Thoracic aorta (tissue), 2 donors: ENCODE measurements at places on chromosomes 7 and 10.

GRCh38 chr7:37494926-37495325, 46.3 kb upstream of the ELMO1 start:
- no peak for DNase-seq

GRCh38 chr10:92699193-92699517, 9.4 kb downstream of the HHEX start:
- DNase-seq: no peak

GRCh38 chr10:7399533-7399932, 11.3 kb downstream of the SFMBT2 start:
- DNase-seq: no peak

- DNase-seq: no peak
Observed at GRCh38 chr10:60298408-60299389, 91.0 kb downstream of the ANK3 start.

GRCh38 chr10:70274643-70275042, 9.2 kb downstream of the NPFFR1 start:
- no peak for DNase-seq

DNA sequence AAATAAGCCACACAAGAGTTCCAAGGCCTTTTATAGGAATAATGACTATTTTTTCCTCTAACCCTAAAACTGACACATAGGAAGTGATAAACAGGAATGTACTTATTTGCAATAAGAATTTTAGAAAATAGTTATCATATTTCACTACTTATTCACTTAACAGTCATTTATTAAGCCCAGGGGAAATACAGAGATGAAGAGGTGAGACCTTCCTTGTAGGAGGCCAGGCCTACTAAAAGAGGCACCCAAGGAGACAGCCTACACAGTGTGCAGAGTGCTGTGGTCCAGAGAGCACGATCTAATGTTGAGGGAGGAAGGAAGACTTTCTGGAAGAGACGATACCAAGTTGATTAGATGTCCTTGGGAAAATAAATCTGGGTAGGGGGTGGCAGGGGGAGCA, 45.0 kb upstream of the PPP1R3C start:
- no peak for DNase-seq

- DNase-seq: no peak
Observed at GRCh38 chr7:158495786-158496185, 91.8 kb downstream of the PTPRN2 start.

GRCh38 chr10:113340282-113340681, 212.6 kb upstream of the HABP2 start:
- DNase-seq: no peak

GRCh38 chr10:28367929-28368484, 65.1 kb upstream of the MPP7 start:
- DNase-seq: no peak

- DNase-seq: no peak
Observed at GRCh38 chr10:68813559-68813958, 13.8 kb upstream of the STOX1 start.
